ENCODE measurements at places on chromosomes 5 and 9. TPM values are rescaled to one million over a fixed set of nuclear protein-coding genes. Genes with fewer than 3 reads are reported as not detected.
A peak's percentile ranks its signal among the peaks of the same experiment; 100 is the strongest.

DNA sequence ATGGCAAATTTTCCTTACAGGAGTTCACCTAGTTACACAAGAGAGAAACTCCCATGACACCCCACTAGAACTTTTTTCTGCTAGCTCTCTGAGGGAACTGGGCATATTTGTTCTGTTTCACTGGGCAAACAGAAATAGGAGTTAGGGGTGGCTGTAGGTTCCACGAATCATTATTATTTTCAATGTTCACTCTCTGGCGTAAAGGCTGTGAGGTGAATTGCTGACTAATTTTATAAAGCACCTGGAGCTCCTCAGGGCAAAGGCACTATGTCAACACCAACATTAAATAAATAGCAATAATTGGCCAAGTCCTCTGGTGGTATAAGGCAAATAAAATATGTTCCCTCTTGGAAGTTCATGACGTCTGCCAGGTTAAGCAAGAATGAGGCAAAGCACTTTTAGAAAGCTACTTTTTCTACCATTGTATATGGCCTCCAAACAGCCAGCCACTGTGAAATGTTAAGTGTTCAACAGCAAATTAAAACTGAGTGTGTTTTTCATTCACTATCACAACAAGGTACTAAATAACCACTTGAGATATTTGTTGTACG, 344.6 kb downstream of the PDE4D start:
- H3K4me3 ChIP-seq: no peak overlapping the region
- no peaks in the 10 kb centered on the region for H3K27me3 ChIP-seq
- no peak overlapping the region for H3K27ac ChIP-seq
- H3K36me3 ChIP-seq: no peaks in the 10 kb centered on the region

- no peaks in the 10 kb centered on the region for H3K36me3 ChIP-seq
- DNase-seq: no peak
- peaks cover 6% of the 10 kb centered on the region for H3K27me3 ChIP-seq
- H3K27ac ChIP-seq: no peak overlapping the region
- H3K4me3 ChIP-seq: no peak overlapping the region
Observed at GRCh38 chr5:174849426-174849825, 125.0 kb downstream of the MSX2 start.

DNA sequence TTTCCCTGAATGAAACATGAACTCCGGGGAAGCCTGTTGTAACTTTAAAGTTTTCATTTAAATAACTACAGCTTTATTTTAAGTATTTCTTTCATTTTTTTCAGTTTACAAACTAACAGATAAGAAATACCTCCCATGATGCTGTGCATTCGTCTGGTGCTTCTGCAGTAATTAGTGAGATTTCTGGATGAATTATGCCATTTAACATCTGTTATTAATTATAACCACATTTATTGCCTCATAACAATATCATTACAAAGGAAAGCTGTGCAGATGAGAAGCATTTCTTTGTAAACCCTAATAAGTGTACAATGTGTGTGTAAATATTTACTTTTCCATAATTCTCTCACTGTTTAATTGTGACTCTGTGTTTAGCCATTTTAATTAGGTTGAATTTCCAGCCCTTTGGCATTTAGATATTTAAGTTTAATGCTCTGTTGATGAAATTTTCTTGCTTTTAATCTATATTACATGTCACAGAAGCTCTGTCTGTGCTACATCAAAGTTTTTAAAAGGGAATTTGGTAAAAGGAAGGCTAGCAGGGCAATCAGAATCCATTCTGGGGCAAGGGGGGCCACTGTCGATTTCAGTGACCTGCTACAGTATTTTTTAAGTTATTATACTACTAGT, 418.0 kb downstream of the SPATA31D1 start:
- no peaks in the 10 kb centered on the region for H3K27me3 ChIP-seq
- no peak overlapping the region for H3K27ac ChIP-seq
- H3K4me3 ChIP-seq: no peak overlapping the region
- no peak for DNase-seq

- DNase-seq: peak; percentile 21
- H3K27me3 ChIP-seq: no peaks in the 10 kb centered on the region
- peaks cover 52% of the 10 kb centered on the region for H3K4me1 ChIP-seq
Observed at GRCh38 chr5:93677359-93677891, 64.0 kb downstream of the POU5F2 start.

GRCh38 chr5:18119156-18119785, 485.0 kb downstream of the TAF11L14 start:
- DNase-seq: no peak
- H3K4me3 ChIP-seq: no peak overlapping the region
- H3K27ac ChIP-seq: no peak overlapping the region
- no peaks in the 10 kb centered on the region for H3K27me3 ChIP-seq
- H3K4me1 ChIP-seq: no peaks in the 10 kb centered on the region

DNA sequence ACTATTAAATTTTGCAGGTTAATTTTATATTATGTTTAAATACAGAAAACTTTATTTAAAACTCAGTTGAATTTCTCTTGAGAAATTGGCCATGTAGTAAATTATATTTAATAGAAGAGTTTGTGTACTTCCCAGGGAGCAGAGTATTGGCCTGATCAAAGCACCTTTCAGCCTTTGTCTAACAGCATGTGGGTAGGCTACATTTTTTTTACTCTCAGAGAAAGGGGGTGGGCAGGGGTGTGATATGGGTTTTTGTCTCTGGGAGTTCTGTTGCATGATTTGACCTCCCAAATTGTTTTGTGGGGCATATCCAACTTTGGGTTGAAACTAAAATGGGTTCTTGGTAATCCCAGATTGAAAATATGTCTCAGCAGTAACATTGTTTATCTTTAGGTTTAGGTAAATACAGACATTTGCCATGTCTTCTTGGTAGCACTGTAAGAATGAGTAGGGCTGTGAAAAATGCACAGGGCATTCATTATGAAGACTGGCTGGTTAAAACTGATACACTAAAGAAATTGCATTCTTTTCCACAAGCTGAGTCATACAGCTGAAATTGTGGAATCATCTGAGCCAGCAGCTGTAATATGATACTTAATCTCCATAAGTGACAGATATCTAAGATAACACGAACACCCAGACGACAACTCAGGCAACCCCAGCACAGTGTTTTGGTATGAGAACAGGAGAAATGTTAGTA, 75.4 kb upstream of the CDKN2B start:
- no peaks in the 10 kb centered on the region for H3K36me3 ChIP-seq
- no peak for DNase-seq
- H3K27ac ChIP-seq: no peak overlapping the region
- no peaks in the 10 kb centered on the region for H3K27me3 ChIP-seq

- H3K27me3 ChIP-seq: no peaks in the 10 kb centered on the region
- H3K4me3 ChIP-seq: no peak overlapping the region
- no peak for DNase-seq
- no peaks in the 10 kb centered on the region for H3K36me3 ChIP-seq
- no peak overlapping the region for H3K27ac ChIP-seq
Observed at GRCh38 chr9:7656636-7657035, 142.9 kb downstream of the DMAC1 start.

GRCh38 chr5:142320851-142321560, 3.8 kb downstream of the SPRY4 start:
- peak overlapping the region; percentile 96 for H3K4me3 ChIP-seq
- H3K4me1 ChIP-seq: peaks cover 88% of the 10 kb centered on the region
- no peaks in the 10 kb centered on the region for H3K36me3 ChIP-seq

- H3K4me3 ChIP-seq: no peak overlapping the region
- peaks cover 96% of the 10 kb centered on the region for H3K36me3 ChIP-seq
- H3K27me3 ChIP-seq: no peaks in the 10 kb centered on the region
- DNase-seq: no peak
Observed at GRCh38 chr9:135939351-135940265, 21.6 kb downstream of the UBAC1 start.

- peaks cover 32% of the 10 kb centered on the region for H3K27me3 ChIP-seq
- H3K4me3 ChIP-seq: no peak overlapping the region
- no peak overlapping the region for H3K27ac ChIP-seq
- no peaks in the 10 kb centered on the region for H3K36me3 ChIP-seq
- H3K4me1 ChIP-seq: no peaks in the 10 kb centered on the region
Observed at GRCh38 chr9:71127301-71127700, 5.9 kb upstream of the TRPM3 start.

DNA sequence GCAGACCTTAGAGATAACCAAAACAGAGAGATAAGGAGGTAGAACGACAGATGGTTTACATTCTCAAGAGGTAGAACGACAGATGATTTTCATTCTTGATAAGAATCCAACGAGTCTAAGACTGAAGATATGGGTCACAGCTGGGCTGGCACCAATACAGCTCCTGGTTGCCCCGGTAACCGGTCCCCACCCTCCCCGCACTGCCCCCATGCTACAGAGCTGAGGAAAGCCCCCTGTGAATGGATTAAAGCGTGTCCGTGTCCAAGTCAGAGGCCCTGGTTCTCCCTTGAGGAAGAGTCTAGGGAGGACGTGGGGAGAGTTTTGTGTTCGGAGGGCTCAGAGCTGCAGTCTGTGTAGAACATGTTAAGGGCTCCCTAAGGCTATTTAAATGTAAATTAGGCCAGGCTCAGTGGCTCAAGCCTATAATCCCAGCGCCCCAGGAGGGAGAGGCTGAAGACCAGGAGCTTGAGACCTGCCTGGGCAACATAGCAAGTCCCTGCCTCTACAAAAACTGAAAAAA, 8.1 kb downstream of the IDNK start:
- H3K36me3 ChIP-seq: peaks cover 8% of the 10 kb centered on the region
- no peaks in the 10 kb centered on the region for H3K4me1 ChIP-seq
- H3K27ac ChIP-seq: no peak overlapping the region
- H3K4me3 ChIP-seq: no peak overlapping the region
- no peak for DNase-seq
- H3K27me3 ChIP-seq: no peaks in the 10 kb centered on the region

GRCh38 chr9:125749951-125750626, 2.9 kb downstream of the PBX3 start:
- DNase-seq: no peak
- H3K4me3 ChIP-seq: peak overlapping the region; percentile 77
- peak overlapping the region; percentile 90 for H3K27ac ChIP-seq
- H3K4me1 ChIP-seq: peaks cover 87% of the 10 kb centered on the region

GRCh38 chr9:86706391-86706790, 240.9 kb downstream of the GAS1 start:
- no peaks in the 10 kb centered on the region for H3K27me3 ChIP-seq
- no peaks in the 10 kb centered on the region for H3K36me3 ChIP-seq
- no peak overlapping the region for H3K27ac ChIP-seq

DNA sequence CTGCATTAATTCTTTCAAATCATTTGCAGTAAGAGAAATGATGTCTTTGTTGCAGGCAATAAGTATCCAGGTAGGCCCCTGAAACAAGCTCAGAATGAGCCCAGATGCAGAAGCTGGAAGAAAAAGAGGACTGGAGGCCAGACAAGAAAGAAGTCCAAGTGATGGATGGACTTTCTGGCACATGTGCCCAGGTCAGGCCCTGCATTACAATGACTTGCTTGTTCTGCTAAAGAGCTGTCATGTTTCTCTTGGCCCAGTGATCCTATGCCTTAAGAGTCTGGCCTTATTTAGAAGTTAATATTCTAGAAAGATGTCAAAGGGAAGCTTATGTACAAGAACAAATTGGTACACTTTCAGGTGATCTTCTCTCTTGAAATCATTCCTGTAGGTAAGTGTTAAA, 64.8 kb downstream of the DPYSL3 start:
- H3K27ac ChIP-seq: peak overlapping the region; percentile 69
- no peaks in the 10 kb centered on the region for H3K36me3 ChIP-seq
- no peak for DNase-seq
- H3K27me3 ChIP-seq: no peaks in the 10 kb centered on the region

- peaks cover 11% of the 10 kb centered on the region for H3K27me3 ChIP-seq
- no peaks in the 10 kb centered on the region for H3K4me1 ChIP-seq
- H3K27ac ChIP-seq: no peak overlapping the region
- no peaks in the 10 kb centered on the region for H3K36me3 ChIP-seq
Observed at GRCh38 chr5:76545184-76545583, 78.0 kb downstream of the F2RL2 start.

DNA sequence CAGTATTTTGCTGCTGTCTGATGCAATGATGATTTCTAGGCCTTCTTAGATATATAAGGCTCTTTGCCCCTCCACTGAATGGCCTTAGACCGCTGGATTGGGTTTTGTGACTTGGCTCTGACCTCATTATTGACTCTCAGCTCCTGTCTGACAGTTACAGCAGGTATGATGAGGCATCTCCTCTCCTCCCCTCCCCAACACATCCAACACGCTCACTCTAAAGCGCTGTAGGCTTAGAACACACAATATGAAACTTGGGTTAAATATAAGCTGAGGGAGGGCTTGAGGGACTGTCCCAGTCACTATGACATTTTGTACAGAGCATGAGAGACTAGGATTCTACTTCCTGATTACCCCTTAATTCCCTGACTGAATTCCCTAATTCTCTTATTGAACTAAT, 18.8 kb upstream of the CER1 start:
- no peak overlapping the region for H3K27ac ChIP-seq
- no peak for DNase-seq
- H3K4me3 ChIP-seq: no peak overlapping the region
- no peaks in the 10 kb centered on the region for H3K36me3 ChIP-seq
- H3K4me1 ChIP-seq: no peaks in the 10 kb centered on the region

GRCh38 chr5:18772475-18772874, 1138.2 kb downstream of the TAF11L14 start:
- H3K4me1 ChIP-seq: no peaks in the 10 kb centered on the region
- DNase-seq: no peak
- no peaks in the 10 kb centered on the region for H3K27me3 ChIP-seq
- H3K4me3 ChIP-seq: no peak overlapping the region

- no peaks in the 10 kb centered on the region for H3K27me3 ChIP-seq
- no peak overlapping the region for H3K27ac ChIP-seq
- no peaks in the 10 kb centered on the region for H3K36me3 ChIP-seq
Observed at GRCh38 chr9:31542384-31543055, 841.9 kb upstream of the ACO1 start.

DNA sequence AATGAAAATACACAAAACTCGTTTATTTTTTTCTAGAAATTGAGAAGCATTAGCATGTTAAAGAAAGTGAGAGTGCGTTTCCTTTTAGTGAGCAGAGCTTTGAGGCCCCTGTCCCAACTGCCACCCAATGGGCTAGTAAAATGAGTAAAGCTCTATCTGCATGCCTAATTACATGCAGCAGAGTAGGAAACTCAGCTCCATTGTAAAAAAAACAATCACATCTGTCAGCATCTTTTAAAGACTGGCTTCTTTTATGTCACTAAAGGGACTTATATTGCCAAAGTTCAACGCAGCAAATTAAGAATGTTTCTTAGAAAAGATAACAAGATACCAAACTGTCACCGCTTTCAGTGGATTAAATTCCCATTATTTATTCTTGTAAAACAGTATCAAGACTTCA, 154.0 kb downstream of the SNCAIP start:
- no peaks in the 10 kb centered on the region for H3K27me3 ChIP-seq
- H3K4me1 ChIP-seq: peaks cover 7% of the 10 kb centered on the region
- no peaks in the 10 kb centered on the region for H3K36me3 ChIP-seq
- no peak overlapping the region for H3K4me3 ChIP-seq
- DNase-seq: no peak

- no peak for DNase-seq
- no peak overlapping the region for H3K27ac ChIP-seq
- no peak overlapping the region for H3K4me3 ChIP-seq
- H3K36me3 ChIP-seq: peaks cover 28% of the 10 kb centered on the region
Observed at GRCh38 chr9:97440160-97440559, 28.3 kb downstream of the TDRD7 start.

JAK2 gene
- 28.7 TPM for total RNA-seq

DRD1 gene
- total RNA-seq: not detected

GADD45G gene
- 44.5 TPM for total RNA-seq

FASTKD3 gene
- 5.8 TPM for total RNA-seq

OMD gene
- total RNA-seq: 6.4 TPM

TLR4 gene
- 14.2 TPM for total RNA-seq

PITX1 gene
- total RNA-seq: not detected

SMIM33 gene
- total RNA-seq: not detected

NKD2 gene
- 3.7 TPM for total RNA-seq

SPINK7 gene
- not detected for total RNA-seq

INSL4 gene
- total RNA-seq: not detected

SLC6A3 gene
- not detected for total RNA-seq

ISOC1 gene
- total RNA-seq: 112 TPM

GRIA1 gene
- total RNA-seq: 0.14 TPM

LCN9 gene
- total RNA-seq: not detected

TAF11L5 gene
- total RNA-seq: not detected
